ENCODE measurements at places on chromosomes 16 and 17. TPM values are rescaled to one million over a fixed set of nuclear protein-coding genes. Genes with fewer than 3 reads are reported as not detected.

The DNAI2 gene
- not detected for total RNA-seq

The PRAC2 gene
- not detected for total RNA-seq

The TBC1D24 gene
- total RNA-seq: 13.5 TPM

- DNase-seq: peak; percentile 49
Observed at GRCh38 chr17:16406742-16407674, 8.4 kb upstream of the TRPV2 start.

Measured in transverse colon (tissue), 4 donors.